ENCODE measurements at places on chromosomes 5 and 9.

DNA sequence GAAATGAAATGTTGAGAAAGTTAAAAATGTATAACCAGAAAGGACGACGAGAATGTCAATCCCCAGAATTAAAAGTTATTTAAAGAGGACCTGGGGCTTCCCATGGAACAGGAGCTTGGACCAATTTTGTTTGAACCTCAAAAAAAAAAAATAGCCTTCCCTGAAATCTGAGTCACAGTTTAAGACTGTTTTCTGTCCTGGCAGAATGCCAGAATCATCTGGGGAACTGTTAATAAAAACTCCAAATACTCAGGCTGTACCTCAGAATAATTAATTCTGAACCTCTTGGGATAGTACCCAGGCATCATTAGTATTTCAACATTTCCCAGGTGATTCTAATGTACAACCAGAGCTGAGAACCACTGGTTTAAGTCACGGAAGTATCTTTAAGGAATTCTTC is 102.2 kb upstream of the SLCO6A1 start:
- no peak for ATAC-seq

DNA sequence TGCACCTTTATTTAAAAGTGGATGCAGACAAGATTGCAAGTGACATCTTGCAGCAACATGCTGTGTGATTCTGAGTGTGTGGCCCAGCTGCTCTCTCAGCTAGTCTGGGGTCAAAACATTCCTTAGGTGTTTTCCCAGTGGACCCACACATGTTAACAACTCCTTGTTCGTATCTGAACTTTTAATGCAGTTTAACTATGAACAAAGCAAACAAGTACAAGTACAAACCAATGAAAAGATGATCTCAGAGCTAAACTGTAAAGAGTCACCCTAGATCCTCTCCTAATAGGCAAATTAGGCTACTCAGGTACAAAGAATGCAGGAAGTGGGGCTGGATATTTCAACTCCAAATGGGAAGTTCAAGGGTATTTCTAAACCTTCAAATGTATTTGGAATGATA is 108.4 kb downstream of the ENTREP1 start:
- no peak for ATAC-seq

DNA sequence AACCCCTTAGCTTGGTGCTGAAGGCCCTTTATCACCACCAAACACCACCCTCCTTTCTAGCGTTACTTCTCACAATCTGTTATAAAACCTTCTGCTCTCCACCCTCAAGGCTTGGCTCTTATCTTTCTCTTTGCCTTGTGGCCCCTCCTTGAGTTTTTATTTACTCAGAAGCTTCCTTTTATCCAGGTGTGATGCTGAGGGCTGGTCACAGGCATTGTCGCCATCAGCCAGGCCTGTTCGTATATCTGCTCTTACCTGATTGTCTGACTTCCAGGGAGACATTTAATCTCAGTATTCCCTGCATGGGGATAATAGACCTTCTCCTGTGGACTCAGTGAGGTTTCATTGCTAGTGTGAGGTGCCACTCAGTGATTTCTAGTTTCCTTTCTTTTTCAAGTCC is 34.2 kb downstream of the MEGF10 start:
- no peak for ATAC-seq

DNA sequence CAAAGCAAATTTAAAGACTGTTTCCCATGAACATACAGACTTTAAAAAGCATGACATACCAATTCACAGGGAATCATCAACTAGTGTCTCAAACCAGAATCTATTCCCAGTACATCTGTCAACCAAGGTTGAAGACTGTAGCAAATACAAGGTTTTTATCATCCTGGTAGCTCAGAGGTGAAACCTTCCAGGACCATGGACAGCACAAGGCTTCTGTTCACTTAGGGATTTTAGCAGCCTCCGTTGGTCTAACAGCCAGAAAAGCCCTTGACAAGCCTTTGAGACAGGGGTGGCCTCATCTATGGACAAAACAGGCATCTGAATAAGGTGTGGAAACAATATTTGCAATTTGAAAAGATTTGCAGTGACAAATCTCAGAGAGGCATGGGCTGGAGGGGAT is 119.0 kb downstream of the TRIM32 start:
- ATAC-seq, result no peak

DNA sequence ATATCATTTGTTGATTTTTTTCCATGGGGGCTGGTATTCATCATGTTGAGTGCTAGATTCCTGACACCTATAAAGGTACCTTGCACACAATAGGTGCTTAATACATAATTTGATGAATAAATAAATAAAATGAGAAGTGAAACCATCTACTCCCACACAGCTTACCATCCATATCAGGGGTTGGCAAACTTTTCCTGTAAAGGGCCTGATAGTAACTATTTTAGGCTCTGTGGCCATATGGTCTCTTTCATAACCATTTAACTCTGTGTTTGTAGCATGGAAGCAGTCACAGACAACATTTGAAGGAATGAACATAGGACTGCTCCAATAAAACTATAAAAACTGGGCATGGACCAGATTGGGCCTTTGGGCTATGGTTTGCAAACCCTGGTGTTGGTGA is 100.3 kb downstream of the GCNT1 start:
- ATAC-seq, result no peak

DNA sequence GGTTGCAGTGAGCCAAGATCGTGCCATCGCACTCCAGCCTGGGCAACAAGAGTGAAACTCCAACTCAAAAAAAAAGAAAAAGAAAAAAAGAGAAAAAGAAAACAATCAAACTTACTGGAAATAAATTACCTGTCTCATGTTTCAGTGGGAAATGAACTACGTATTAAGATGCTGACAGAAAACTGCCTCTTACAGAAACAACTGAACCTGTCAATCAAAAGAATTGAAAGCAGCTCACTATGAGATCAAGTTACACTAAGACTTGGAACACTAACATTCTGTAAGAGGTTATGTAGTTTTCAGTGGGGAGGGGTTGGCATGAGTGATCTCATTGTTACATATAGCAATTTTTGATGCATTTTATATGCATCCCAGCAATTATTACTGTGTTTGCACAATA is 64.4 kb upstream of the SPATA31E1 start:
- no peak for ATAC-seq
